NCI-H1436 (cell line): ENCODE measurements at places on chromosomes 6 and 20.

DNA sequence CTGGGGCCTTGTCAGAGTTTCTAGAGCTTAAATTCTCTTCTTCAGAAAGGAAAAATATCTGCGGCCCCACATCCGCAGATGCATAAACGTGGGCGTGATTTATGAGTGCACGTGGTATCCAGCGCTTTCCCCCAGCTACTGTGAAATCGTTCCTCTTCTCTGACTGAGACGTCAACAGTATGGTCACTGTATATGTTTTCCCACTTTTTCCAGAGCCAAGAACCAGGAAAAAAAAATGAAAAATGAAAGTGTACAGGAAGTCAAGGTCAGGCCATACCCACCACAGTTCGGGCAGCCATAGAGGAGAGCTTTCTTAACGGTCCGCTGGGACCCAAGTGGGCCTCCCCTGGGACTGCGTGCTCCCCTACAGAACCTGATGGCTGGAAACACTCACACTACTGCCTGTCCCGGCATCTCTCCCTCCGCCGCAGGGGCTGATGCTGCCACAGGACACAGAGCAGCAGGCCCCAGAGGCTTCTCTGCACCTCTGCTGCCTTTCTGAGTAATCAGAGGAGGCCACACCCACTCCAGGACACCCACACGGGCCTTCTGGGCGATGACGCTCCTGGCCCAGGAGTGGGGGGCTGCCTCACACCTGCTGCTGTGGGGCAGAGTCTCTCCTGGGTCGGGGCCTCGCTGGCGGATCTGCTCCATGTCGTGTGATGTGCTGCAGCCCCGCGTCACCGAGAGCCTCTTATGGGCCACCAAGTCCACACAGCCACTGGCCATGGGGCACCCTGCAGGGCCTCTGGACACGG is 16.4 kb upstream of the STX16 start:
- DNase-seq, result no peak

DNA sequence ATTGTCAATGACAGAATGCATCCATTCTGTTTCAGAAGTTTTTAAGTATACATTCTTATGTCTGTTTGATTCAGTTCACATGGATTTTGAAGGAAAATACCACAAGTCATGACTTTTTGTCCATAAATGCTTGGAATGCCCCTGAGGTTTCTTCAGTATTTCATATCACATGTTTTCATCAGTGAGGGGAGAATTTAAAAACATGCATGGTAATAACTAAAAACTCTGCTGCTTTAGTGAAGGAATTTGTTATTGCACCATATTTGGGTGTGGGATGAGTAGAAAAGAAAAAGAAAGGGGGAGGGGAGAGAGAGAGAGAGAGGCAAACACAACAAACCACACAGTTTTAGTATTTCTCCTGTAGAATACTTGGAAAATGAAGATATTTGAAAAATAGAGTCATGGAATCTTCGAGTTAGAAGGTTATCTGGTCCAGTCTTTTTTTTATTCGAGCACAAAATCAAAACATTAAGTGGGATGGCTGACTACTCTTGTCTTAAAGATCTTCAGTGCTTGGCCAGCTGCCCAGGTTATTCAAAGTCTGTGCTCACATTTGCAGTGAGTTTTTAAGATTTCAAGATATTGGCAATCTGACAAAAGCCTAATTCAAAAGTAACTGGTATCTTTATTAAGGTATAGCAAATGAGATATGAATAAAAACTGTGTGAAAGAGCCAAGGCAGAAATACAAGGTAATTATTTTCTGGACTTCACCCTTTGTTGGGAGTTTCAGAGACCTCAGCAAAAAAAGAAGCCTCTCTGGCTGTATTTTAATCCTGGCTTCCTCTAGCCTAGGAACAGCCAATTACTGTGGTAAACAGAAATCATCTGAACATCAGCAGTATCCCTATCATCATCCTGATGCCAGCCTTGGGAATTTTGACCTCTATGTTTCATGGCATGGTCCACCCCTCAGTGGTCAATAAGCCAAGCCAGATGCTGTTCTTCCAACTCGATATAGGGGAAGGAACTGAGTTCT is 687.9 kb upstream of the CITED2 start:
- DNase-seq, result no peak

DNA sequence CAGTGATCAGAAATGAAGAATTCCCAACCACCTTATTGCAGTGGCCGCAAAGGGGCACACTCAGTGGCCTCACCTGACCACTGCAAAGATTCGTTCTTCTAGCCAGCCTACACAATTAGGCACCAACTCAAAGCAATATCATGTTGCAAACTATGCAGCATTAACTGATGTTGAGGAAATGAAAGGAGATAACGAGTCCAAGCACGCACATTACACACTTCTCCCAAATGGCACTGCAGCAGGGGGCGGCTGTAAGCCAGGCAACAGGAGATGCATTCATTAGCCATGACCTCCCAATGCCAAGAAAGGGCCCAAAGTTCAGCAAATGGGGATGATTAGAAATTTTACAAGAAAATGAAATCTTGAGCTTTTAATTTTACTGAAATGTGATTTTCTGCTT is 39.3 kb downstream of the ATXN1 start:
- DNase-seq, result peak; percentile 12

GRCh38 chr20:58650181-58650775 is 805 bp upstream of the STX16 start:
- no peak for DNase-seq

- DNase-seq, result peak; percentile 66
These were observed 39.6 kb upstream of the BLCAP start for GRCh38 chr20:37567331-37567665.

GRCh38 chr20:34001378-34001777 is 7.7 kb downstream of the RALY start:
- no peak for DNase-seq

GRCh38 chr20:62316331-62317166 is 13.8 kb downstream of the ADRM1 start:
- DNase-seq, result no peak

DNA sequence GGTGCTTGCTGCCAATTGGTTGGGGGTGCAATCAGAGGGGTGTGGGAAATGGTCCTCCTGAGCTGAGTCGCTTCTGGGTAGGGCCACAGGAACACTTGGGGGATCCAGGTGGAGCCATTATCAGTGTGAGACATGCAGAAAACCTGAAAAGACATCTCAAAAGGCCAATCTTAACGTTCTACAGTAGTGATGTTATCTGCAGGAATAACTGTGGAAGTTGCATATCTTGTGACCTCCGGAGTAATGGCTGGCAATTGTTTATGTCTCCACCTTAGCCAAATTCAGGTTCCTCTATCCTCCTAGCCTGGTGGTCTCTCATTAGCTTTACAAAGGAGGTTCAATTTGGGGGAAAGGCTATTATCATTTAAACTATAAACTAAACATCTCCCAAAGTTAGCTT is 114.8 kb upstream of the SNX9 start:
- DNase-seq, result no peak

DNA sequence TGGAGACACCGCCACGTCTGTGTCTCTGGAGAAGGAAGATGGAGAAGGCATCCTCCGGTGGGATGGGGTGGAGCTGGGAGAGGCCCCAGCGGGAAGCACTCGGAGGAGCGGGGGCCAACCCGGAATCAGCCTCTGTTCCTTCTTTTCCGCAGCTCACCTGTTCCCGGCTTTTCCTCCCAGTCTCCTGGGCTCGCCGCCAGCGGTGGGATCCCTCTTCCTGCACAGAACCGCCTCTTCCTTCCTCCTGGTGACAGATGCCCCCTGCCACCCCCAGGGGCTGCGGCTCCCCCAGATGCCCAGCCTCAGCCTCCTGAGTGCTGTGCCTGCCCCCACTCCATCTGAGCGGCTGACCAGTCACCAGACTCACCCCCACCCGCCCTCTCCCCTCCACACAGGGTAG is 23.3 kb downstream of the RAMACL start:
- no peak for DNase-seq

DNA sequence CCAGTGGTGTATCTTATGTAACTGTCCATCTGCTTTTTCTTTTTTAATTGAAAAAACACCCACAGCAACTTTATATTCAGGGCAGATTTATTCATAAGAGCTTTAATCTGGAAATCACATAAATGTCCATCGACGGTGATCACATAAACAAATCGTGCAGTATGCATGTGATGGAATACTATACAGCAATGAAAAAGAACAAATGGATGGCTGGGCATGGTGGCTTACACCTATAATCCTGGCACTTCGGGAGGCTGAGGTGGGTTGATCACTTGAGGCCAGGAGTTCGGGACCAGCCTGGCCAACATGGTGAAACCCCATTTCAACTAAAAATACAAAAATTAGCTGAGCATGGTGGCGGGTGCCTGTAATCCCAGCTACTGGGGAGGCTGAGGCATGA is 39.1 kb downstream of the VSTM2L start:
- no peak for DNase-seq

GRCh38 chr20:58841539-58842264 is 9.0 kb downstream of the GNAS-AS1 start:
- no peak for DNase-seq

GRCh38 chr20:49824206-49824605 is 11.6 kb downstream of the SLC9A8 start:
- no peak for DNase-seq

- DNase-seq, result no peak
These were observed 10.2 kb downstream of the FAM135A start for GRCh38 chr6:70423189-70424134.

GRCh38 chr6:5670381-5670780 is 336.3 kb downstream of the NRN1 start:
- no peak for DNase-seq

DNA sequence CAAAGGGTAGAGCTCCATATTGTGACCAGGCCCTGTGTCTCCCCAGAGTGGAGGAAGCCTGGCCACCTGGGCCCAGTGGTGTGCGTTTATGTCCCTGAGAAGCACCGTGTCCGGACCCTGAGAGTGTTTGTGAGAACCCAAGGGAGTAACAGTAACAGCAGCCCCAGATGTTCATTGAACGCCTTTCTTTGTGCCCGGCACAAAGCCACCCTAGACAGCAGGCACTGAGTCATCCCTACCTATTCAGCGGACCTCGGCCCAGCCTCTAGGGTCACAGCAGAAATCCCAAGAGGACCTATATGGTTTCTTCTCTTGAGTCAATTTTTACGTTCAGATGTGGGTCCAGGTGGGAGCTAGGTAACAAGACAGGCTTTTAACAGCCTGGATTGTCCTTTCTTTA is 24.5 kb downstream of the BCAS4 start:
- DNase-seq, result no peak
